Stimulated activated CD4-positive, alpha-beta T cell treated with anti-CD3 and anti-CD28 coated beads, Interleukin-4, amount 100 ng/mL, for 4 hours (primary cell): ENCODE measurements at places on chromosomes 2 and 18.

DNA sequence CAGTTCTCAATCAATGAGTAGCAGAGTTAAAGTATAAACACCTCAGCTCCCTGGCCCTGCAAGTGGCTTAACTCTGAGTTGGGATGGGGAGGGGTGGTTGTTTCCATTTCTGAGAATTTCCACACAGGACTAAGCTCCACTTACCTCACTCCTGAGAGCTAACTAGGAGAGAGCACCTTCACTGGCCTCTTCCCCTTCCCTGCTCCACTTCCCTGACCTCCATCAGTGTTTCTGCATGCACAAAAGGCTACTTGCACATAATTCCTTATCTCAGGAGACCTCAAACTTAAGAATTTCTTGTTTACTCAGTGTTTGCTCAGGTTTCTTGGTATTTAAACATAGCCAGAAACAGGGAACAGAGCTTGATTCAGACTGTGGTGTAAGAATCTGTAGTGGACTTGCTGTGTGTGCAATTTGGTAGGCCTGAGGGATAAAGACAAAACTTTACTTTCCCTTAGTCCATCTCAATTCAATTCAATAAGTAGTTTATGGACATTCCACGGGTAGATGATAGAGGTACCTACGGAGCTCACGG lies 97.2 kb downstream of the PID1 start:
- DNase-seq: no peak

- peak; percentile 25 for DNase-seq
These were observed 97.9 kb upstream of the GPR45 start for GRCh38 chr2:105143467-105144151.

- no peak for DNase-seq
These were observed 12.6 kb downstream of the PPP1R1C start for GRCh38 chr2:181998041-181998835.

- no peak for DNase-seq
These were observed 53.8 kb downstream of the GULP1 start for GRCh38 chr2:188345426-188345825.

- DNase-seq: no peak
These were observed 24.9 kb upstream of the BZW1 start for GRCh38 chr2:200786826-200787225.
